Renal pelvis (tissue), 12 donors: ENCODE measurements at places on chromosomes 1 and 21. TPM values are rescaled to one million over a fixed set of nuclear protein-coding genes. Genes with fewer than 3 reads are reported as not detected.
A peak's percentile ranks its signal among the peaks of the same experiment; 100 is the strongest.

The LCE1A gene
- not detected for polyA plus RNA-seq

DNA sequence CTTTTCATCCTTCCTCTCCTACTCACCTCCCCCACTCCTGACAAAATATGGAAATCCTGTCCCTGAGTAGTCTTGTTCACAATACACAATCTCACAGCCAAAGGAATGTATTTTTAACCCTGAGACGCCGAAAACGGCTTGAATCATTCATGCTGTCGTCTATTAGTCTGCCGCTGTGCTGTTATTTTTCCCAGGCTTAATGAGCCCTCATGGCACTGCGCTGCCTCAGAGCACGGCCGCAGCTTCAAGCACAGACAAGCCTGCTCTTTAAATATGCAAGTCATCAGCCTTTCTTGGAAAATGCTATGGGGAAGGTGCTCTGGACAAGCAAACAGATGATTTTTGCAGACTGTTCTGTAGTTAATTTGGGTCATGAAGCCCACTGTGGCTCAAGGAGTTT lies 302.7 kb downstream of the DISC1 start:
- DNase-seq, result peak; percentile 54

DNA sequence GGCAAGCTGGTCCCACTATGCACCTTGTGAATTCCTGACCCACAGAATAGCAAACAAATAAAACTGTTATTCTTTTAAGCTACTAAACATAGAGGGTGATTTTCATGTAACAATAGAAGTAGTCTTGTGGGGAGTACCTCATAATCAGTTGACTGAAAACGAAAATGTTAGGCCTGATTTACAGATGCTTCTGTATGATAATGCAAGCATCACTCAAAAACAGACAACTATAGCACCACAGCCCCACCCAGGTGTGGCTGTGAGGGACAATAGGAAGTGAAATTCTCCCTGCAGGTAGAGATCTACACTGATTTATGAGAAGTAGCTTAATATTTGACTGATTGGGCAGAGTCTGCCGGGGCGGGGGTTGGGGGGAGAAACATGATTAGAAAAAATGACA lies 26.5 kb upstream of the KRTAP19-8 start:
- no peak for DNase-seq

DNA sequence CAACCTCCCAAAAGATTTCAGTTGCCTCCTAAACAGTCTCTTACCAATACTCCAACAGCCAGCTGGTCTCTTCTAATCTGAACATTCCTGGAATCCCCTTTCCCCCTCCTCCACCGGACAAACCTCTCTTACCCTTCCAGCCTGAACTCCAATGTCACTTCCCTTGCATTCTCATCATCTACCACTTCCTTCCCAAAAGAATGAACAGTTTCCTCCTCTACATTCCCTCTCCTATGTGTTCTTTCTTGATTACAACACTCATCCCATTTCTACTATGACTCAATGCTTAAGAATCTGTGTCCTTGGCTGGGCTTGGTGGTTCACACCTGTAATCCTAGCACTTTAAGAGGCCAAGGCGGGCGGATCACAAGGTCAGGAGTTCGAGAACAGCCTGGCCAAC lies 417.1 kb downstream of the SETD4 start:
- no peak for DNase-seq

- no peak for DNase-seq
Measured at GRCh38 chr1:109625601-109626560, 6.2 kb downstream of the AMPD2 start.

GRCh38 chr1:205652984-205653383 lies 21.2 kb upstream of the ELK4 start:
- DNase-seq, result no peak

The FCRL6 gene
- 0.67 TPM for polyA plus RNA-seq

DNA sequence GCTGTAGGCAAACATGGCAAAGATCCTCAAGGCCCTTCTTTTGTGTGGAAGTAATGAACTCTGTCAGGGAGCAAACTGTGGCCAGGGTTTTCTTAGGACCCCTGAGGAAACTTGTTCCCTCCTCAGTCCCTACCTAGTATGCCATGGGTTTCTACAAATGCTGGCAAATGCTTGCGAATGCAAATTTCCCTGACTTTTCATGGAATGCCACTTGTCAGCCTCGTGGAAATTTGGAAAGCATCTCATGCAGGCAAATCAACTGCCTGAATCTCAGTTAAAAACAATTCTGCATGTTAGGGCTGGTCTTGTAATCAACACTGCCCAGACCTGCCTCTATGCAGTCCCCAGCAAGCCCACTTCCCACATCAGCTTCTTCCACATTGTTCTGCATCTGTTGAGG lies 334.9 kb upstream of the AJAP1 start:
- DNase-seq, result no peak

DNA sequence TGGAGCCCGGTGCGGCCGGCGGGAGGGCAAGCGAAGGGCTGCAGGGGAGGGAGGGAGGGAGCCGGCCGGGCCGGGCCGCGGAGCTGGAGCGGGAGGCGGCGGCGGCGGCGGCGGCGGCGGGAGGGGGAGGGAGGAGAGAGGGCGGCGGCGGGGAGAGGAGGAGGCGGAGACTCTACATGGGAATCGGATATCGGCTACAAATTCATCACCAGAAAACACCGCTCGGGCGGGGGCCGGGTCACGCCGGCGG lies at the start of gene AKT3:
TSS of gene AKT3 (minus strand) at position 42 of the 250 bp plus-strand sequence. CDS start 7,073 bp downstream, outside the sequence.
- peak; percentile 65 for DNase-seq

DNA sequence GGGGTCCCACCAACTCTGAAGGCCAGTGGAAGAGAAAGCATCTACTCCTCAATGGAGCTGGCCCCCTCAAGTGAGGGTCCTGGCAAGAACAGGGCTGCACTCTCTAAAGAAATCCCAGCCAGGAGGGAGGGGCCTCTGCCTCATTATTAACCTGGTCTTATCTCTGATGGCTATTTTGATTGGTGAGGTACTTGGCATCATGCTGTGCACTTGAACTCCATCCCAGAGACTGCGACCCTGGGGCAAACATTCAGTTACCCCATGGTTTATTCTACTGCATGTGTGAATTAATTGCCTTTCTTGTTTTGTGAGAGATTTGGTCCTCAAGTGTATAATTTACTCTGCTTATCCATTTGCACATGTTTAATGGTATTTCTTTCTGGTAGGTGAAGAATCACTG lies 55.0 kb upstream of the ETV3 start:
- no peak for DNase-seq

DNA sequence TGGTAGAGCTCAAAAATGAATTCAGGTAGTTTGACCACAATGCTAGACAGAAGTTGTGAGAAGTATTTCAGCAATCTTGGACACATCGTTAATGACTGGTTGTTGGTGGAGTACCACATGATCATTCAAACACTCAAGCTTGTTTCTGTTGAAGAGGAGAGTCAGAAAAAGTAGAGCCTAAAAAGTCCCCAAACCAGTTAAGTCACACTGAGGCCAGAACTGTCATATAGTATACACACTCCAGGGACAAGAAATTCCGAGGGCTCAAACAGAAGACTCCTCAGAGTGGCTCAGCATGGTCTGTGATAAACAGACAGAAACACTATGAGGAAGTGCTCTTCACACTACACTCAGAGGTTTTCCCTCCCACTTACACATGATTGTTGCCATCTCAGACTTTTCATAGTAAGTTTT lies 5.8 kb downstream of the TRIM33 start:
- no peak for DNase-seq

The DDI2 gene
- polyA plus RNA-seq, result 16.8 TPM

DNA sequence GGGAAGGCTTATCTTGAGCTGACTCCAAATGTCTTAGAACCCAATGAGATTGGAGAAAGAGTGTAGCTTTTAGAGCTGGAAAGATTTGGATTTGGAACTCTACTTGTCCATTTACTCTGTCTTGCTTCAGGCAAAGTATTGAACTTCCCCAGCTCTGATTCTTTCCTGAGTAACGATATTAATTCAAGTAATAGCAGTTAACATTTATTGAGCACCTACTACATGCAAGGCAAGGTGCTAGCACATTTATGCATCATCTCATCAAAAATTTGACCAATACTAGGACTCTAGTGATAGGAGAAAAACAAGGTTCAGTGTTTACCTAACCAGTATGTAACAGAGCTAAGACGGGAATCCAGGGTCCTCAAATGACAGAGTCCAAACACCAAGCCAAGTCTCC lies 2.5 kb upstream of the LRRN2 start:
- DNase-seq, result no peak

GRCh38 chr1:27609210-27609555 lies 5.2 kb upstream of the AHDC1 start:
- no peak for DNase-seq

GRCh38 chr1:153488731-153489130 lies 28.3 kb upstream of the S100A7 start:
- no peak for DNase-seq

DNA sequence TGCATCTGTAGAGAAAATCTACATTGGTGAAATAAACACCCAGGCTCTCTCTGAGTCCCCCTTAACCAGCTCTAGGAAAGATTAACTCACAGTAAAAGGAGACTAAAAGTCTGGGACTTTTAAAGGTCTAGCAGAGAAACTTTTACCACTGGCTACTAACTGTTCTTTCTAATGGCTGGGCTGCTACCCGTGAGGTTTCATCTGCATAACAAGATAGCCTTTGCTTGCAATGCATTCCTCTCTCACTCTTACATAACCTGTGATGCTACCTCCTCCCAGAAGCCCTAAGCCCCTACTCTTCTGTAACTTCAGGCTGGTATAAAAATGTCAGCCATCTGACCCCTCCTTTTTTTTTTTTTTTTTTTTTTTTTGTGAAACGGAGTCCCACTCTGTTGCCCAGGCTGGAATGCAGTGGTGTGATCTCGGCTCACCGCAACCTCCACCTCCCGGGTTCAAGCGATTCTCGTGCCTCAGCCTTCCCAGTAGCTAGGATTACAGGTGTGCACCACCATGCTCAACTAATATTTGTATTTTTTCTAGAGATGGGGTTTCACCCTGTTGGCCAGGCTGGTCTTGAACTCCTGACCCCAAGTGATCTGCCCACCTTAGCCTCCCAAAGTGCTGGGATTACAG lies 344.2 kb downstream of the RGS7 start:
- no peak for DNase-seq

- DNase-seq, result no peak
Measured at GRCh38 chr1:119815361-119815760, 4.1 kb upstream of the REG4 start.

- DNase-seq, result no peak
Measured at GRCh38 chr1:225750875-225751824, 26.5 kb upstream of the SRP9 start.

DNA sequence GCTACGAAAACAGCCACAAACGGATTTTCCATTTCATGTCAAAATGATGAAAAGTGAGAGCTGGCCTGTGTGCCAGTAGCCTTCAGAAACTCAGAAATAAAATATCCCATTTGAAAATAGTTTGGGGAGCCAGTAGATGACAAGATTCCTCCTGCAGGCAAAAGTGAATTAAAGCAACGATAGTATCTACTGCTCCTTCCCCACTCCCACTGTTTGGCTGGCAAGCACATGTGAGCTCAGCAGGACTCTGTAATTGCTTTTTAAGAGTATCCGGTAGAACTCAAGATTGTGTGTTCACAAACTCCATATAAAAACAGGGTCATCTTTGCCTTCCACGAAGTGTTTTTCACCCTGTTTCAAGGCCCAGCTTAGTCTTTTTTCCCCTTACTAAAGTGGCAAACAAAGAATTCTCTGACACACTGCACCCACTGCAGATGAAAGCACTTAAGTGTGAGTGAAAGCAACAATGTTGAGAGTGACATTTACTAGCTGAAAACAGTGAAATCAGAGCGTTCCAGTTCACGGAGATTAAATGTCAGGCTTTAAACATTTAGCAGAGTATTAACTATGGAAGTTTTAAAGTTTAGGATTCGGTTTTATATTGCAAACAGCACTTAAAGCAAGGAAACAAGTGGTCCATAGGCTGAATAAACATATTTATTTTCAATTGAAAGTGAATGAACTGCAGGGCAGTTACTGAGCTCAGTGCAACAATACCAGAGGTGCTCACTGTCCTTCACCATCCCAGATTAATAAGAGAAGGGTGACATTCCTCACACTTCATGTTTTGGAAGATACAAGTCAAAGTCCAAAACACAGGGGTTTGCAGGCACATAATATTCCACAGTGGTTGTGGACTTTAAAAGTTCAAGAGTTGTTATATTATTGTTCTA lies 70.0 kb downstream of the ALG14 start:
- DNase-seq, result peak; percentile 58

GRCh38 chr1:202807451-202807925 lies 733 bp downstream of the KDM5B start:
- DNase-seq, result peak; percentile 53

The MRPS6 gene
- 110 TPM for polyA plus RNA-seq

GRCh38 chr1:175134500-175134899 lies 58.1 kb downstream of the KIAA0040 start:
- no peak for DNase-seq

- no peak for DNase-seq
Measured at GRCh38 chr1:245695211-245695610, 540.4 kb downstream of the KIF26B start.

The CFHR3 gene
- 0.24 TPM for polyA plus RNA-seq

DNA sequence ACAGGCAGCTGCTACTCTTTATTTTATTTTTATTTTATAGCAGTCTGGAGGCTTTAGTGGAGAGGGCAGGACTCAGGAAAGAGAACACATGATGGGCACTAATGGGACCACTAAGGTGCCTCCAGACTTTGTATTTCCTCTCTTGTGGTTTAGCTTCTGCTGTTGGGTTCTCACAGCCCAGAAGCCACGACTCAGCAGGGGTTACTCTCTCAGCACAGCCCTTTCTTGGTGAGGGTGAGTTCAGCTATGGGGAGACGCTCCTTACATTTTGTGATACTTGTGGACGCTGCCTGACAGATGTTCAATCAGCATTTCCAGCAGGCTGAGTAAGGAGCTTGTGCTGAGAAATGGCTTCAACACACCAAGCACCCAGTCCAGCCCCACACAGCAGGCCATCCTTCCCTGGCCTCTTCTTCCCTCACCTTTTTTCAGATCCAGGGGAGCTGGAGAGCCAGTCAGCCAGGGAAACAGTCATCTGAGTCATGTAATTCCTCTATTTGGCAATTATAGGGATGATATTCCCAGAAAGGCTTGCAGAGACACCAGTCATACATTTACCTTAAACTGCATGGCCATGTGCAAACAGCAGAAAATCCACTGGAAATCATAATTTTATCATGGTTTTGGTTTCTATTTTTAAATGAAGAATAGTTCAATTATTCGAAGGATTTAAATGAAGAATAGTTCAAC lies 53.2 kb upstream of the RAB3GAP2 start:
- no peak for DNase-seq

DNA sequence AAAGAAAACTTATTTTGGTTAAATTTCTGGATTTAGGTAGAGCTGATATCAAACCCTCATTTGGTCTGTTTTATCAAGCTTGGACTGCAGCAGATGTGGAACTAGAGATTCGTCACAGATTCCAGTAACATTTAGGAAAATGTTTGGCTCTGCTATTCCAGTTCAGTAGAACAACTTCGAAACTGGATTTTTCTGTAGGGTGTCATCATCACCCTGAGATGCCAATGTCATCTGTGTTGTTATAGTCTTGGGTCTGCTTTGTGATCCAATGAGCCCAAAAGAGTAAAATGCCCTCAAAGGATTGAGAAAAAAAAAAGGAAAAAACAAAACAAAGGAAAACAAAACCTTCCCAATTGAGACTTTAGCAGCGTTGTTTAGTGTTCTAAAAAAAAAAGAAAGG lies 55.4 kb downstream of the LAMC2 start:
- DNase-seq, result no peak

The PHC2 gene
- polyA plus RNA-seq, result 103 TPM

The TCHHL1 gene
- polyA plus RNA-seq, result not detected

The TBX19 gene
- 3.0 TPM for polyA plus RNA-seq

GRCh38 chr1:184389446-184389845 lies 2.6 kb downstream of the C1orf21 start:
- DNase-seq, result no peak
